ENCODE measurements at places on chromosomes 1 and 21.

DNA sequence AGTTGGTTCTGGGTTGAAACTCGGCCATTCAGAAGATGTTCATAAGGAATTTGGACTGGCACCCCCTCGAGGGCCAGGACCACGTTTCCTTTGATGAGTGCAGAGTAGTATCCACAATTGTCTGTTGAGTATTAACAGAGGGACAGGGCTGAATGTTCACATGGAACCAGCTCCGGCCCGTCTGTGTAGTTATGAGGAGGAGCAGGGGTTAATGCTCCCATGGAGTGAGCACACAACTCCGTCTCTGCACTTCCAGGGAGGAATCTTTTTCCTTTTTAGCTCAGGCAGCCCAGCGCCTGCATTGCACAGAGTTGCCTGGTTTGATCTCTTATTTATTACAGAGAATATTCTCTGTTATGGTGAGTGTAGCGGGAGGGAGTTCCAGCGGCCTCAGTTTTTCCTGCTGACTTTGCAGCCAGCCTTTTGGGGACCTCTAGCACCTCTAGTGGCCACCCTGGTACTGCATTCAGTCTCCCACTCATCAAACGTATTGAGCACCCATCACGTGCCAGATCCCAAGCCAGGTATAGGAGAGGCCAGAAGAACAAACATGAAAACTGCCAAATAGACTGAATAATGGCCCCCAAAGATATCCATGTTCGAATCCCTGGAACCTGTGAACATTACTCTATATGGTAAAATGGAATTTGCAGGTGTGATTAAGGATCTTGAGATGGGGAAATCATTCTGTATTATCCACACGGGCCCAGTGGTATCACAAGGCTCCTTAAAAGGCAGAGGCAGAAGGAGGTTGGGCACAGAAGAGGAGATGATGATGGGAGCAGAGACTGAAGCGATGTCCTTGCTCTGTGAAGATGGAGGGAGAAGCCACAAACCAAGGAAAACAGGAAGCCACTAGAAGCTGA lies 167.7 kb upstream of the CSF3R start:
- DNase-seq, result peak; percentile 62

GRCh38 chr21:31543191-31543590 lies 116.3 kb upstream of the SOD1 start:
- DNase-seq, result no peak

GRCh38 chr21:40018871-40019475 lies 151.7 kb downstream of the PCP4 start:
- DNase-seq, result no peak

- no peak for DNase-seq
Measured at GRCh38 chr21:26147535-26147934, 23.0 kb downstream of the APP start.

DNA sequence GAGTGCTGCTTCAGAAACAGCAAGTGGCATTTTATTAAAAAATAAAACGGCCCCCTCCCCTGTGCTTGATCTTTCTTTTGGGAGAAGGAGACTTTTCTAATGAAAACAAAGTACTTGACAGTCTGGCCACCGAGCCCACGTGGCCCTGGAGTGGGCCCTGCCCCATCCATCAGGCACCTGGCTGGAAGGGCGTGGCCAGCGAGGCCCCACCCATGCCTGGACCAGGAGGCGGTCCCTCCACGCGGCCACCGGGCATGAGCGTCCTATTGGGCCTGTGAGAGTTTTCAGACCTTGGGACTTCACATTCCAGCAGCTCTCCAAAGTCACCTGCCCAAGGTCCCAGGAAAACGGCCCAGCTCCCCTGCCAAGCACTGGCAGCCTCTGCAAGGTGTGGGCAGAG lies 144.7 kb downstream of the CASZ1 start:
- DNase-seq, result no peak

GRCh38 chr21:14672466-14672865 lies 126.4 kb upstream of the SAMSN1 start:
- DNase-seq, result no peak

- no peak for DNase-seq
Measured at GRCh38 chr1:27117733-27118439, 37.0 kb downstream of the SLC9A1 start.

DNA sequence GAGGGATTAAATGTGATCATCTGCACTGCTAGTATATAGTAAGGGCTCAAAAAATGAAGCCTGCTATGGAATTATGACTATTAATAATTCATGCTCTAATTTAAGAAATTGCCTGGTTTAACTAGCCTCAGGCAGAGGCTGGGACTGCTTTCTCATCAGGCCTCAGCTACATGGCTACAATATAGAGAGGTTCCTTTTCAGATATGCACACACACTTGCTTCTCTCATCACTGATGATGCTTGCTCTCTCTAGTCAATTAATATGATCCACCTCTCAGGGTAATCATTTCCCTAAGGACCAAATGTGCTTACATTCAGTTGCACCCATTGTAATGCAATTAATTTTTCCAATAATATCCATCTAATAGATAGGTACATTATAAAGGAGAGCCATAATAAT lies 324.9 kb upstream of the ST6GALNAC5 start:
- DNase-seq, result no peak

DNA sequence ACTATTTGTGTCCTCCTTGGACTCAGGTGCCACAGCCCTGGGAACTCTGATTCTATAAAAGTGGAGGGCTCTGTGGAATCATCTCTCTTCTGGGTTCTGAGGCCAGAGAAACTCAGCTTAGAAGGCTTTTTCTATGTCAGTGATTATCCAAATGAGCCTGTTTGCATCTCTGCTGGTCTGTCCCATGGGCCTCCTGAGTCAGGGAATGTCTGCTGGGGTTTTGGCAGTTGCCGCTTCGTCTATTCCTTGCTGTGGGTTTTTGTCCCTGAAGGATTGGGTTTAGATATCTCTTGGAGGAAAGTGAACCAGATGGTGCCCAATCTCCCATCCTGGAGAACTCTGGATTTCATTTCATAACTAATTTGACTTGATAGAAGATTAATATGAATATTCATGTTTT lies 297.6 kb downstream of the HHAT start:
- no peak for DNase-seq

DNA sequence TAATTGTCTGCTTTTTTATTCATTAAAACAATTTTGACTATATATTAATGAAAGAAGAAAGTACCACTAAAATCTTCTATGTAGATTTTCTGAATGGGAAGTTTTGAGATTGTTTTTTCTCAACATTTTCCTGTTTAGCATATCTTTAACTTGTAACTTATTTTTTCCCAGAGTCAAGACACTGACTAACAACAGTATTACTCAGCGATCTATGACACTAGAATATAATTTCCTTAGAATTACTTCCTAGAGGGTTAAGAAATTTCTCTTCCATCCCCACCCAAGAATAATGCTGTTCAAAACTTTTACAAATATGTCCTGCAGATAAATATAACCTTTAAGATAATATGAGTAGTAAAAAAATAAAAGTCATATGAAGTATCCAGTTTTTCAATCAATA lies 218.2 kb upstream of the NR5A2 start:
- DNase-seq, result no peak

GRCh38 chr1:35451125-35451528 lies 106.1 kb downstream of the KIAA0319L start:
- DNase-seq, result peak; percentile 34

DNA sequence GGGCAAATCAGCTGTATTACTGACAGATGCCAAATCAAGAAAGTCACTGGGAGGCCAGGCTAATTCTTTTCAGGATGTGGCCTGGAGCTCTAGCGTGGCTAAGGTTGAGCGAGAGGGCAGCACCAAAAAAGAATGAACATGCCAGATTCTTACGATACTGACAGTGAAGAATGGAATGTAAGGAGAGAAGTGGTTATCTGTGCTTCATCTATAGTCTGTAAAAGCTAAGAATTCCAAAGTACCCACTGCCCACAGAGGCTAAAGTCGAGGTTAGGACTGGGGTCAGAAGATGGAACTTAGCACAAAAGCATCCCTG lies 32.7 kb downstream of the TFAP2E start:
- no peak for DNase-seq

DNA sequence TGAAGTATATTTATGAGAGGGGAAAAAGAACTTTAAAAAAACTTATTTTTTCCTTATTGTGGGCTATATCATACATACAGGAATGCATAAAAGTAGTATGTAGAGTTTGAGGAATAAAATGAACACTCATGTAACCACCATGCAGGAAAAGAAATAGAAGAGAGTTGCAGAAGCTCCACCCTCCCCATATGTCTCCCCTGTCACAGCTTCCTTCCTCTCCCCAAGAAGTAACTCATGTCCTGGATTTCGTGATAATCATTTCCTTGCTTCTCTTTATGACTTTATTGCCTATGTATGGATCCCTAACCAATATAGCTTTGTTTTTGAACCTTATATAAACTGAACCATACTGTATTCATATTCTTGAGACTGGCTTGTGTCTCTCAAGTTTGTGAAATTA lies 126.4 kb downstream of the ZZZ3 start:
- DNase-seq, result no peak

DNA sequence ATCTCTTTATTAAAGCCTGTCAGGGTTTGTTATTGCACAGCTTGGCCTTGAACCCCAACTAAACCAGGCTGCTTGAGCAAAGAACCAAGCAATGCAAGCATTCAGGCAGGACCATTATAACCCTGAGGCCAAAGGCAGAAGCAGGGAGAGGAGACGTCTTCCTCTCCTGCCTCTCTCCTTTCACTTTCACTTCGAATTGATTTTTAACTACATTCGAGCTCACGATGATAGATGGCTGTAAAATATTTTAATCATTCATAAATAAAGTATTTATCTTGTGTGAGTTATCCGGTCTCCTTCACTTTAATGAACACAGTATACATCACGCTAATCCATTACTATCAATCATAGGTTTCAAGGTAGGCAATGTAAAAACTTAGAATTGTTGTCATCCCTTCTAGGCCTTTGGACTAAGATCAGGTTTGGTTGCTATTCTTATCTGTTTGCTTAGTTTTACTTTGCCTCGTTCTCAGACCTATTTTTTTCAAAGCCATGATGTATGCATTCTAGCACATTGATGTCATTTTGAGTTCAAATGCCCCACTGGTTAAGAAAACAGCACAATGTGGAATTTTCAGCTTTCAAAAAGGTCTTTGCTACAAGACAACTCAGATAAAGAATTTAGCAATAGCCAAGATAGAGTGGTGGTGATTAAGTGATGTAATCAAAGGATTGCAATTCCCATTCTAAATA lies 480.2 kb upstream of the RUNX1 start:
- DNase-seq, result no peak

- DNase-seq, result no peak
Measured at GRCh38 chr1:155504207-155504606, 58.4 kb downstream of the ASH1L start.

DNA sequence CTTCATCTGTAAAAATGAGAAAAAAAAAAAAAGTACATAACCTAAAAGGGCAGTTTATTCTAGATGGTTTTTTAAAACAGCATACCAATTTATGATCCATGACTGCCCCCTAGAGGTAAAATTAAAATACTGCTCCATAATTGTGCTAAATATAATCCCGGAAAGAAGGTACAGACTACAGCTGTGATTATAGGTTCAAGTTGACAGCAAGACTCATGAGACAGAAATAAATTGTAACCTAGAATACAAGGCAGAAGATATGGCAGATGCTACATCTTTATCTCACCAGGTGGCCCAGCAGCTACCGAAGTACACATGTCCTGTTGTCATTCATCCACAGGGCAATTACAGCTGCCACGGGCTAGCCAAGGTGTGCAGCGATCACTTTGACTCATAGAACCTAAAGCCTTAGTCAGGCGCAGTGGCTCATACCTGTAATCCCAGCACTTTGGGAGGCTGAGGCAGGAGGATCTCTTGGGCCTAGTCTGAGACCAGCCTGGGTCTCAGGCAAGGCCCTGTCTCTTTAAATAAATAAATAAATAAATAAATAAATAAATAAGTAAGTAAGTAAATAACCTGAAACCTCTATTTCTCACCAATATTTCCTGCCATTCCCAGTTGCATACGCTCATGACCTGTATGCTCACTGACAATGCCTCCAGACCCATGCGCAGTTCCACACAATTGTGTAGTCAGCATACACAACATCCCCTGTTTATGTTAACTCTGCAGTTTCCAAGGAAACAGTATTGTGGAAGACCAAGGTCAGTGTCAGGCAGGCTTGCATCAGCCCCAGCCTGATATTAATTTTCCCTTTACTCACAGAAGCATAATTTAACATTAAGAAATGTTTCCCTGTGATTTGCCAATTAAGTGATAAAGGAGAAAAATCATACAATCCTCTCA lies 18.3 kb upstream of the PPIE start:
- DNase-seq, result no peak

- no peak for DNase-seq
Measured at GRCh38 chr21:33259428-33259827, 6.7 kb upstream of the IL10RB start.

GRCh38 chr1:208154679-208155642 lies 89.2 kb downstream of the PLXNA2 start:
- no peak for DNase-seq

DNA sequence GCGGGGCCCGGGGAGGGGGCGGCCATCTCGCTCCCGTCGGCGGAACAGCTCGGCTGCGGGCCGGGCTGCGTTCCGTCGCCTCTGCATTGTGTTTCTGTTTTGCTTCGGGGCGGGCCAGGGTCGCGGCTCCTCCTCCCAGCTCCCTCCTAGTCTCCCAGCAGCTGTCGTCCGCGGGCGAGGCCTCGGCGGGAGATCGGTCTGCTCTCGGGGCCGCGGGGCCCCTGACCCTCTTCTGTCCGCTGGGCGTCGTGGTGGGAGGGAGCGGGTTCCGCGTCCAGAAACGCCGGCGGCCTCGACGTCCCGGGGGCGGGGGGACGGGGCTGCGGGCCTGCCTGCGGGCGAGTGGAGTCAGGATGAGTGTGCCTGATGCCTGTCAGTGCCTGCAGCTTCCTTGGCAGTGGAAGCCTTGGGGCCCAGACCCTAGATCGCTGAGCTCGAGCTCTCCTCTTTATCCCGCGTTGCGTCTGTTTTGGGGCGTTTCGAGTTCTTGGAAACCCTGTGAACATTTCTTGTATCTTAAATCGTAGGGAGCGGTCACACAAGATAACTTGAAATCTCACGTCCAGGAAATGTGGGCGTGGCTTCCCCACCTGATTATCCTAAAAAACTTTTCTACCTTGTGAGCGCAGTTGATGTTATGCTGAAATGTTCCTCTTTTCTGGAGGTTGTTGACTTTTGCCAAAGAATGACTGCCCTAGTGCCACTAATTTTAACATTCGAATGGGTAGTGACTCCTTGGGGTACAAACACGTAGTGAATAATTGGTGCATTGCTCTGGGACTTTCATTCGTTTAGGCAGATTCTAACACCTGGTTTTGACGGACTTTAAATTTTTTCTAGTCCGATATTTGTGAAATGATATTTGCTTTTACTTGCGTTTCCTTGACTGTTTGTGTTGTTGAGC lies 676 bp downstream of the MORC3 start:
- DNase-seq, result peak; percentile 55

GRCh38 chr1:77762072-77762476 lies 2.4 kb upstream of the USP33 start:
- DNase-seq, result no peak

DNA sequence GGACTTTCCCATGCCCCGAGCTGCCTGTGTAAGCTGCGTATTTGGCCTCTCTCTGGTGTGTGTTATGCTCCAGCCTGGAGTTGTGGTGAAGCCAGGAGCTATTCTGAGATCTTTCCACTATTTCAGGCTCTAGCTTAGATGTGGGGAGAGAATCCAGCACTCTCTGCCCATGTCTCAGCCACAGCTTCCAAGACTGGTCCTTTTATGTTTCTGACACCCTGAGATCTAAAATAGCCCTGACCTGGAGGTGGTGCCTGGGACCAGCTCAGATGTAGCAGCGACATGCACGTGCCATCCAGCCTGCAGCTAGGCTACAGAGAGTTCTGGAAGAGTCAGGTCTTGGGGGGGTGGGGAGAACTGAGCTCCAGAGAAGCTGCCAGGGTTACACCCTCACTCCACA lies 76.5 kb downstream of the TENT5C start:
- DNase-seq, result no peak
